ENCODE measurements at places on chromosomes 2 and 18.
A peak's percentile ranks its signal among the peaks of the same experiment; 100 is the strongest.

DNA sequence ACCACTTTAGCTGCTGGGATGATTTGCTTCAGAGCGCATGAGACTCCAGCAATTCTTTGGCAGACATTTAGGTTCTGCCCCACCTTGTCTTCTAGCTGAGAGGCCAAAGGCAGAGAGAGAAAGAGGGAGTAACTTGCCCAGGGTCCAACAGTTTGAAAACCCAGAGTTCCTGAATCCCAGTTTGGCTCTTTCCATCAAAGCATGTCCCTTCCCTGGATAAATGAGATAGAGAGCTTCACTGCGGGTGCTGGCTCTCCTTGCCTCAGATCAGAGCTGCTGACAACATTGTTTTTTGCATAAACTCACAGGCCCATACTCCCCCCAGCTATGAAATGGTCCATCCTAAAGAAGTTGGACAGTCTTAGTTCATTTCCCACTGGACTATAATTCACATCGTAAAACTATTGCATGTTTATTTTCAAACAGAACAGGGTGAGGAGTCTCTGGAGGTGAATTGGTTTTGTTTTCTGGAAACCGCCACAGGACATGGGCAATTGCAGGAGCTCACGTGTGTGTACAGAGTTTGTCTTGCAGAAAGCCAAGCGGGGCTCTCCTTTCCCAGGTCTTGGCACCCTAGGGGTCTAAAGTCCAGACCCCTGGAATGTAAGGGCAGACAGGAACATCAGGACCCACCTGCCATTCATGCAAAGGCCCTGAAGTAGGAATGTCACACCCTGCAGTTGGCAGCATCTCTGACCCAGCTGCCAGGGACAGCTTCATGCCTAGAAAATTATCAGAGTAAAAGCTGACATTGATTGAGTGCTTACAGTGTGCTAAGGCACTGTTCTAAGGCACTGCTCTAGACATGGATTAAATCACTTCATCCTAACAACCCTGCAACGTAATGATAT lies 25.0 kb upstream of the SLC14A2 start:
- no peak for DNase-seq

DNA sequence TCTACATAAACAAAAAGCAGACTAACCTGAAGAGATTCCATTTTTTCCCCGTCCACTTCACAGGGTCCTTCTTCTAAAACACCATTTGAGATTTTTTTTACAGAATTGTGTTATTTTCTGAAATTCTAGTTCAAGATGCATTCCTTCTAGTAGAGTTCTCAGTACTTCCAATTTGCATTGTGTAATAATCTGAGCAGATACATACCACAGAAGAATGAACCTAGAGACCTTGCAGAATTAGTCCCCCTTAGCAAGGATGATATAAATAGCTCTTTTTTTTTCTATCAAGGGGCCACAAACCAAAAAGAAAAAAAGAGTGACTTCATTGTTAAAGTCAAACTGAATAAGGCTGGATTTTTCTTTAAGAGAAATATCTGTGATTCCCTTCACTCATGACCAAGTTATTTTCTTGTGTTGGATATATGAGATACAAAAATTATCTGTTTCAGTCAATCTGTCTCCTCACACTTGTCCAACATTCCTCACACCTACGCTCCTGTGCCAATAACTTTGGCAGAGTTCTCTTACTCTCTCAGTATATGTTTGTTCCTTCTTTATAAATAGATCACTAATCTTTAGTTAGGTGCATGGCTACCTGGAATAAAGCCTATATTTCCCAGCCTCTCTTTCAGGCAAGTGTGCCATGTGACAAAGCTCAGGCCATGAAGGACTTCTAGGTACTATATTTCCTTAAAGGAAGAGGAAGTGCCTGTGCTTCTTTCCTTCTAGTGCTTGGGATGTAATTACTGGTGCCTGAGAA lies 183.5 kb downstream of the ZNF385B start:
- no peak for DNase-seq

DNA sequence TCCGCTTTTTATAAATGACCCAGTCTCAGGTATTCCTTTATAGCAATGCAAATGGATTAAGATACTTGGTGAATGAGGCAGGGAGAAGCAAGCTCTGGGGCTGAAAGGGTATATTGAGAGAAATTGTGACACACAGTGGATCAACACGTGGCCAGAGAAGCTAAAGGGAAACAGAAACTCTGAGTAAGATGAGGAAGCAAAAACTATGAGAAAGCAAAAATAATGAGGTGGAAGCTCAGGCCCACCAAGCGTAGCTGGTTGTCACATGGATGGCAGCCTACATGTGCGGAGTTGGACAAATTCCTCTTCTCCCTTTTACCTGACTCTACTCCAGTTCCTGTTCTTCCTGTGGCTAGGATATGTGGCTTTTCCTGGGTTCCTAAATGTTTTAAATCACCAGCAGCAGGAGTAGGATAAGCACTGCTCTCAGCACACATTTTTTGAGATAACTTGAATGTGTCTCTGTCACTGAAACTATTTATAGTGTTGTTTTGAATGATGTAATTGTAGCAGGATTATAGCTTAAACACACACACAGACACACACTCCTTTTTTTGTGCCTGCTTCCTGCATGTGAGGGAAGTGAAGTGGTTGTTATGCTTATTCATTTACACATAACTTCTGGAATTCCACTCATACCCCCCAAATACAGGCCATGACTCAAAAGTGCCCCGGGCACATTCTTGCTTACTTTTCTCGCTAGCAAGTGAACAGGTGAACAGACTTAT lies 30.1 kb upstream of the EPC2 start:
- peak; percentile 44 for DNase-seq

GRCh38 chr2:1277634-1278033 lies 135.6 kb upstream of the TPO start:
- no peak for DNase-seq

DNA sequence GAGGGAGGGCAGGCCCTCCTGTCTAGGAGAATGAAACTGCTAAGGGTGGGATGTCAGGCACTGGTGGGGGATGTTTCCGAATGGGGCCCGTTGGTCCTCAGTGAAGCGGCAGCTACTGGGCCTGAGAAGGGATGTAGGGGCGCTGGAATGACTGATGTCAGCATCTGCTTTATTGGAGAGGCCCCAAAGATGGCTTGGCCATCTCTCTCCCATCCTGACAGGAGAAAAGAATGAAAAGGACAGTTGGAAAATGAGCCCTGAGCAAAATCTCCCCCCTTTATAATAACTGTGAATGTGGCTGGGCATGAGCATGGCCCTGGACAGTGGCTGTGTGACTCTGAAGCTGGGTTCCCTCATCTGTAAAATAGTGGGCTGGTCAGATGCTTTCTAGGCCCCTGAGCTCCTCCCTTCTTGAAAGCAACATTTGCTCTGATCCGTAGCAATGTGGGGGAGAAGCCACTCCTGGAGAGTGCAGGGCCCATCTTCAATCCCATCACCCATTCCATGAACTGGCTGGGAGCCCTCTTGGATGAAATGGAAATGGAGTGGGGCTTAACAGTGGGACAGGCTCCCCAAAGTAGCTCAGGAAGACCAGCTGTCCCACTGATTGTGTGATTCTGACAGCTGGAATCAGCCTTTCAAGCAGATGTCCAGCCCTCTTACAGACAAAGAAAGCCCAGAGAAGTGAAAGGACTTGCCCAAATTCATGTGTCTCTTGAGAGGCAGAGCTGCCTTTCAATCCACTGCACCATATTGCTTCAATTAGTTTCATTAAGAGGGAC lies 232.7 kb upstream of the SMAD2 start:
- no peak for DNase-seq

DNA sequence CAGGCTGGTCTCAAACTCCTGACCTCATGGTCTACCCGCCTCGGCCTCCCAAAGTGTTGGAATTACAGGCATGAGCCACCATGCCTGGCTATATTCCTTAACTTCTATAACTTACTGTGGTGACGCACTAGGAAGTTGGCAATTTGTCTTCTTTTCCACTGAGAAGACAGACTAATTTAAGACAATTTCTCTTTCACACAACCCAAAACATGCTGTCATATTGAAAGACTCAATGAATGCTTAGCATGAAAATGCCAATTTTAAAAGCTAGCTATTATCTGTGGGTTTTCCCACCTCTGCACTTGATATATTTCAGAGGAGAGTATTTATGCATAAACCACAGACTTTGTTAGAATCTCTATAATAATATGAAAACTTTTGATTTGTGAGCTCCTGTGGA lies 84.5 kb downstream of the ERBB4 start:
- no peak for DNase-seq

GRCh38 chr18:6885992-6886796 lies 156.7 kb downstream of the ARHGAP28 start:
- peak; percentile 15 for DNase-seq

GRCh38 chr2:120796094-120796493 lies 60.4 kb downstream of the GLI2 start:
- DNase-seq = no peak

GRCh38 chr2:203062126-203062525 lies 47.5 kb downstream of the NBEAL1 start:
- no peak for DNase-seq

DNA sequence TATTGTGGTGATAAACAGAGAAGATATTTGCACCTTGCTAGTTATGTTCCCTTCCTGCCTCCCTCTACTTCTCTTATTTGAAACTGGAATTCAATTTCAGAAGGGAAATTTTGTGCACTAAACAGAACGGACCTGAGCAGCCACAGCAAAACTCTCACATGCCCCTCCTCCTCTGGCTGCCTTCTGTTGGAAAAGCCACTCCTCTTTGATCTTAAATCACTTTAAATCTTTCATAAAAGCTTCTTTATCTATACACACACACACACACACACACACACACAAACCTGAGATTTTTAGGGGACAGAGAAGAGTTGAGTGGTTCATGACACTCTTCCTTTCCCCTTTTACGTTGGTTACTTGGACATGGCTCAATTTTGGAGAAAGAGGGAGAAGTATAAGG lies 5.6 kb downstream of the TBR1 start:
- no peak for DNase-seq

- DNase-seq = no peak
Measured at GRCh38 chr18:73945130-73945792, 202.4 kb downstream of the FBXO15 start.

GRCh38 chr2:99860720-99861375 lies 281.5 kb downstream of the AFF3 start:
- no peak for DNase-seq

DNA sequence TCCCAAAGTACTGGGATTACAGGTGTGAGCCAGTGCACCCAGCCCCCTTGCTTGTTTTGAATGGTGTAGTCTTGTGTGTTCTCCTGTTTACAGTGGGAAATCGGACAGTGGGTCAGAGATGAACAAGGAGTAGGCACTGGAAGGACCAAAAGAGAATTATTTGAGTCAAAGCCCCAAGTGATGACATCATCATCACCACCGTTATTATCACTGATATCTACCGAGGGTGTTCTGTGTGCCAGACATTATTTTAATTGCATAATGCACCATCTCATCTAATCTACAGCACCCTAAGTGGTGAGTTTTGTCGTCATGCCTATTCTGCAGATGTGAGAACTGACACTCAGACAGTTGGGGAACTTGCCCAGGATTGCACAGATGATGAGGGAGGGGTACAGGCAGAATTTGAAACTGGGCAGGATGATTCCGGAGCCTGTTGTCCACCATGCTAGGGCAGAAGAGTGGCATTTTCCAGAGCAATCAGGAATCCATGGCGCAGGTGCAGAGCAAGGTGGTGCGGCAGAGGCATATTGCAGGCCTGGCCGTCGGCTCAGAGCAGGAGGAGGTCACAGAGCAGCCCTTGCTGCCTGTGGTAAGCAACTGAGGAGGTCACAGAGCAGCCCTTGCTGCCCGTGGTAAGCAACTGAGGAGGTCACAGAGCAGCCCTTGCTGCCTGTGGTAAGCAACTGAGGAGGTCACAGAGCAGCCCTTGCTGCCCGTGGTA lies 137.0 kb upstream of the HDAC4 start:
- no peak for DNase-seq

GRCh38 chr2:140257692-140258300 lies 1477.6 kb upstream of the NXPH2 start:
- no peak for DNase-seq

GRCh38 chr2:172096626-172097547 lies 5.8 kb downstream of the DLX2 start:
- DNase-seq = peak; percentile 24

GRCh38 chr2:162113776-162114168 lies 38.3 kb downstream of the GCG start:
- peak; percentile 21 for DNase-seq

- DNase-seq = no peak
Measured at GRCh38 chr18:62018759-62019041, 125.9 kb upstream of the RNF152 start.

DNA sequence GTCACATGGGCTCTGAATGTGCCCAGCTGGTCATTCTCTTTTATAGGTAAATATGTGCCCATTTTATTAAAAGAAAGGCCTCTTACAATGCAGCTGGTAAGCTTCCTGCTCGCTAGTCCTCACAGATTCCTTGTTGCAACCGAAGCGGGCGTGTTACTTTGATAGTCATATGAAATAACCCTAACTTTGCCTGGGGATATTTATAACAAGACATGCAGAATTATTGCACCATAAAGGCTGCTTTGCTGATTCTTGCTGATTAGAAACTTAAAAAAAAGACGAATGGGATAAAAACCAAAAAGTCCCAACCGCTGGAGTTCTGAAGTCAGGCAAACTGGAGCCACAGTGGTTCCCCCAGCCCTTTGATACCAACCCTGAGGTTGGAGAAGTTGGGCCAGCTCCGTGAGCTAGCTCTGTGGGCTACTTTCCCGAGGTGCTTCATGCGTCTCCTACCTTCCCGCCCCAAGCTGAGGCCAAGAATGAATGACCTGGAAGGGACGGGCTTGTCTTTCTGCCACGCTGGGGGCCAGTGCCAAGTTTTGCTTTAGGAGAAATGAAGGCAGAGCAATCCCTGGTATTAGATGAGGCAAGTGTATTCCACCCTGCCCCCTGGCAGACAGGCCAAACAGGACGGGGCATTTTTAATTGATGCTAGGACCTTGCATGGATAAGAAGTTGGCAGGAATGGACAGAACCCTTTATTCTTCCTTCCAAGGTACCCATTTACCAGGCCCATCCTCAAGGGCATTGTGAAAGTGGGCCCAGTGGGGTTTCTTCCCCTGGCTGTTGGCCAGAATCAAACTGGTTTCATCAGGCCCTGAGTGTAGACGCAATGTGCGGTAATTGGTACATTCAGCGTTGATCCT lies 140.4 kb downstream of the KCTD1 start:
- no peak for DNase-seq

DNA sequence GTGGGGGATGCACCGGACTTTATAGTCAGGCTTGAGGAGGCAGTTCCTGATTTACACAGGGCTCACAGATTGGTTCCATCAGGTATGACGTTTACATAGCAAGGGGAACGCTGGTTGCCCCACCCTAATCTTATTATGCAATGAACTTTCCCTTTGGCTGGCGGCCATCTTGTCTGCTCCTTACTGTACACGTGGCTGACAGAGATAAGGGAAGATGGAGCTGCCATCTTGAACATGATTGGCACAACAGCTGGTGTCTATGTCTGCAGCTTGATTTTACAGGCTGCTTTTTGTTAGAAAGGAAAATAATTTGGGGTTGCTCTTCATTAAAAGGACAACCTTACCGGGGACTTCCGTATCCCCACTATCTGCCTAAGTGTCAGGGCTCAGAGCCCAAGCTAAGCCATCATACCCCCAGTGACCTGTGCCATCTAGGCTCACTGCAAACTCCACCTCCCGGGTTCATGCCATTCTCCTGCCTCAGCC lies 33.5 kb upstream of the ATG16L1 start:
- DNase-seq = no peak

Measured in hematopoietic multipotent progenitor cell (in vitro differentiated cells).